ENCODE measurements at places on chromosomes 7 and 10. TPM values are rescaled to one million over a fixed set of nuclear protein-coding genes. Genes with fewer than 3 reads are reported as not detected.

MOGAT3 gene
- total RNA-seq: not detected

GRCh38 chr7:151796091-151796870 lies 80.6 kb downstream of the PRKAG2 start:
- DNase-seq: no peak
- H3K4me1 ChIP-seq: peaks cover 13% of the 10 kb centered on the region
- H3K36me3 ChIP-seq: no peaks in the 10 kb centered on the region
- H3K27ac ChIP-seq: no peak overlapping the region
- H3K27me3 ChIP-seq: no peaks in the 10 kb centered on the region
- no peak overlapping the region for H3K4me3 ChIP-seq

GRCh38 chr10:70118196-70118595 lies 14.4 kb downstream of the AIFM2 start:
- no peak overlapping the region for H3K27ac ChIP-seq
- H3K36me3 ChIP-seq: peaks cover 16% of the 10 kb centered on the region
- H3K27me3 ChIP-seq: no peaks in the 10 kb centered on the region
- no peak overlapping the region for H3K4me3 ChIP-seq
- DNase-seq: no peak
- peaks cover 6% of the 10 kb centered on the region for H3K4me1 ChIP-seq

ORC5 gene
- 22.0 TPM for total RNA-seq

FAM131B gene
- total RNA-seq: 2.3 TPM

C10orf62 gene
- total RNA-seq: not detected

DNA sequence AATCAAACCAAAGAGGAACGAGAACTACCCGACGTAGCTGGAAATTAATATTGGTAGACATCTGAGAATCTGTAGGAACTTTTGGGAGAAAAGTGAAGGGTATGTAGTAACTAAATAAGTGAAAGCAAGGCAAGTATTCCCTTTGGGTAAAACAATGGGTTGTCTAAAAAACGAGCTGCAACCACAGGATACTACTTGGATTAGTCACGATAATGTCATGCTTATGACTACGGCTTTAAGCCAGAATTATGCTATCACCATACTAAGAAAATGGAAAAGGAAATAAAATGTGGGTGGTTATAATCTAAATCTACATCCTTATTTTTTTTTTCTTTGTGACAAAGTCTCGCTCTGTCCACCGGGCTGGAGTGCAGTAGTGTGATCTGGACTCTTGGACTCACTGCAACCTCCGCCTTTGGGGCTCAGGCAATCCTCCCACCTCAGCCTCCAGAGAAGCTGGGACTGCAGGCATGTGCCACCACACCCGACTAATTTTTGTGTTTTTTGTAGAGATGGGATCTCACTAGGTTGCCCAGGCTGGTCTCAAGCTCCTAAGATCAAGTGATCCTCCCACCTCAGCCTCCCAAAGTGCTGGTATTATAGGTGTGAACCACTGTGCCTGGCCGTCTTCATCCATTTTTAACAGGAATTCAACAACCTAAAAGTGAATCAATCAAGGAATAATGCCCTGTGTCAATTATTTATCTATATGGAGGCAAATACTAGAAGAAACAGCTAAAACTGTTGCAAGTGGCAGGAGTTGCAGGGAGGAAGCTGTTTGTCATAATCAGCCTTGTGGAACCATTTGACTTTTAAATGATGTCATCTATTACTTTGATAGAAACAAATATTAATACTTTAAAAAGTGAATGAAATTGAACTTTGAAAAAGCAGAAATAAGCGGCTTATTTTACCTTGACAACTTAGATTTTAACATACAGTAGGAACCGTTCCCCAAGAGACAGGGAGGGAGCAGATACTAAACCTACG lies 189.3 kb downstream of the PRPF18 start:
- no peak overlapping the region for H3K27ac ChIP-seq
- peaks cover 26% of the 10 kb centered on the region for H3K27me3 ChIP-seq
- H3K4me1 ChIP-seq: no peaks in the 10 kb centered on the region
- H3K36me3 ChIP-seq: no peaks in the 10 kb centered on the region
- no peak for DNase-seq

GRCh38 chr10:108862676-108863350 lies 1060.5 kb downstream of the XPNPEP1 start:
- H3K36me3 ChIP-seq: no peaks in the 10 kb centered on the region
- no peaks in the 10 kb centered on the region for H3K27me3 ChIP-seq
- no peaks in the 10 kb centered on the region for H3K4me1 ChIP-seq
- no peak overlapping the region for H3K4me3 ChIP-seq
- DNase-seq: no peak
- no peak overlapping the region for H3K27ac ChIP-seq

- no peaks in the 10 kb centered on the region for H3K27me3 ChIP-seq
- DNase-seq: no peak
- no peak overlapping the region for H3K4me3 ChIP-seq
- H3K4me1 ChIP-seq: no peaks in the 10 kb centered on the region
- no peak overlapping the region for H3K27ac ChIP-seq
- H3K36me3 ChIP-seq: no peaks in the 10 kb centered on the region
Observed at GRCh38 chr7:53205006-53205405, 169.6 kb downstream of the POM121L12 start.

RBAK gene
- 11.0 TPM for total RNA-seq

DNA sequence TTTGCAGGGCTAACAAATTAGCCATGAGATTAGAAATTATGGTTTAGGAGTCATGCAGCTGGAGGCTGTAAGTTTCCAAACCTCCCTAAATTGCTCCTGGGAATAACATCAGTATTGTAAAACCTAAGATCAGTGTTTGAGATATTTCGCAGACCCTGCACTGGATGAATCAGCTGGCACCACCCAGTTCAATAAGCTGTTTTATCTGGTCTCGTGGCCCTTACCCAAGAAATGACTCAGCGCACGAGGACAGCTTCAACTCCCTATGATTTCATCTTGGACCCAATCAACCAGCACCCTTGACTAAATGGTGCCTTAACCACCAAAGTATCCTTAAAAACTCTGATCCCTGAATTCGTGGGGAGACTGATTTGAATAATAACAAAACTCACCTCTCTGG lies 482.0 kb upstream of the PCDH15 start:
- no peak overlapping the region for H3K27ac ChIP-seq
- H3K27me3 ChIP-seq: no peaks in the 10 kb centered on the region
- no peaks in the 10 kb centered on the region for H3K4me1 ChIP-seq
- no peaks in the 10 kb centered on the region for H3K36me3 ChIP-seq
- DNase-seq: no peak
- no peak overlapping the region for H3K4me3 ChIP-seq

DNA sequence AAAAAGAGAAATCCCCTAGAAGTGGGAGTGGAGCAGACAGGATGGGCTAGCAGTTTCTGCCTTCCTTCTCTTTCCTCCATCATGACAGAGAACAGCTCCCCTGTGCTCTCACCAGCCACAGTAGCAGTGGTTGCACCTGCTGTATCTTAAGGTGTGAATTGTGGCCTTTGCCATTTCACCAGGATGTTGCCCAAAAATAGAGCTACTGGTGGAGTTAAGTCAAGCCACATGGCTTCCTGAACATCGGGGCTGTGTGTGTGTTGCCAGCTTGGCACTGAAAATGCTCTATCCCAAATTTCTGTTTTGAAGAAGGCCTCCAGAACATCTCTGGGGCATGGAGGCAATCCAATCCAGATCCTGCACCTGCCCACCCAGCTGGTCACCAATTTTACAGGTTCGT lies 348.7 kb downstream of the EXOC4 start:
- DNase-seq: no peak

GRCh38 chr10:85593226-85593772 lies 773.3 kb downstream of the GRID1 start:
- H3K36me3 ChIP-seq: no peaks in the 10 kb centered on the region
- H3K27me3 ChIP-seq: no peaks in the 10 kb centered on the region
- H3K4me1 ChIP-seq: peaks cover 7% of the 10 kb centered on the region

DNA sequence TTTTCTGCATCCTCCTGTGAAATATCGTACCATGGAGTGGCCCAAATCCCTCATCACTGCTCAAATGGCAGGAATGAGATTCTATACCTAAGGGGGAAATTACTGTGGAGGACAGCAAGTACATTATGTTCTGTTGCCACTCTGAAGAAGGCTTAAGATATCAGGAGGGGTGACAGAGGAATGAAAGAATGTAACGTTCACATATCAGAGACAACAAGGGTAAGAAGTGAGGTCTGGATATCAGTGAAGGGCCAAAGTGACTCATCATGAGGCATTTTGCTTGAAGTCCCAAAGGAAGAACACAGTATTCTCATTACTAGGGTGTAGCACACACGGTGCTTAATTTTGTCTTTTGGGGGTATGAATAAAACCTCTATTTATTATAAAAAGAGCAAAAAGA lies 71.5 kb upstream of the SLC13A1 start:
- H3K4me3 ChIP-seq: no peak overlapping the region
- no peaks in the 10 kb centered on the region for H3K27me3 ChIP-seq
- no peaks in the 10 kb centered on the region for H3K4me1 ChIP-seq
- H3K27ac ChIP-seq: no peak overlapping the region
- H3K36me3 ChIP-seq: no peaks in the 10 kb centered on the region
- no peak for DNase-seq

GRCh38 chr7:52168085-52168484 lies 851.5 kb upstream of the COBL start:
- H3K4me3 ChIP-seq: no peak overlapping the region
- H3K27ac ChIP-seq: no peak overlapping the region
- no peaks in the 10 kb centered on the region for H3K4me1 ChIP-seq
- no peak for DNase-seq
- no peaks in the 10 kb centered on the region for H3K27me3 ChIP-seq

DNA sequence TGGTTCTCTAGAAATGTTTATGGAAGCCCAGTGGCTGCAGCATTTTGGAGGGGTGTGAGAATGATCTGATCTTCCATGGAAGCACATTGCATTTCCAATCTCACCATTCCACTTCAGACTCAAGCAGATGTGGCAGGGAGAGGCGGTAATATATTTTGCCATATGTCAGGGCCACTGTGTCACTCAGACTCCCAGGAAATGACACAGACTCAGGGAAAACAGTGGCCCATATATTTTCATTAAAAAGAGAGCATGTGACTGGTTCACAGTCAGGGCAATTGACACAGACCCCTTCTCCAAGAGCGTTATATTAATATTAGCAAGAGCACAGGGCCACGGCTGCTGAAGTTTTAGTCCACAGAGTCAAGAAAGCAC lies 149.3 kb upstream of the NRP1 start:
- no peaks in the 10 kb centered on the region for H3K27me3 ChIP-seq
- no peak overlapping the region for H3K4me3 ChIP-seq
- DNase-seq: no peak
- no peaks in the 10 kb centered on the region for H3K36me3 ChIP-seq
- no peak overlapping the region for H3K27ac ChIP-seq

- H3K36me3 ChIP-seq: no peaks in the 10 kb centered on the region
- no peaks in the 10 kb centered on the region for H3K4me1 ChIP-seq
- H3K27me3 ChIP-seq: no peaks in the 10 kb centered on the region
- H3K4me3 ChIP-seq: no peak overlapping the region
Observed at GRCh38 chr10:36026656-36027390, 384.7 kb upstream of the FZD8 start.
